Smooth muscle cell of bladder (primary cell): ENCODE measurements at places on chromosomes 13 and 19. TPM values are rescaled to one million over a fixed set of nuclear protein-coding genes. Genes with fewer than 3 reads are reported as not detected.

MYCBP2 gene
- total RNA-seq = 55.3 and 65.1 TPM in 2 replicates

C19orf18 gene
- total RNA-seq = 0.14 and 0.18 TPM in 2 replicates

ZNF296 gene
- not detected in 2 replicates for total RNA-seq

ZNF285 gene
- 2.0 and 2.4 TPM in 2 replicates for total RNA-seq

IL11 gene
- 5.4 and 8.0 TPM in 2 replicates for total RNA-seq

ZNF229 gene
- 12.2 and 13.5 TPM in 2 replicates for total RNA-seq

SIAH3 gene
- total RNA-seq = not detected in 2 replicates

PEX11G gene
- total RNA-seq = 2.2 and 3.8 TPM in 2 replicates

CCDC61 gene
- 5.7 and 7.2 TPM in 2 replicates for total RNA-seq

NECTIN2 gene
- 57.8 and 61.3 TPM in 2 replicates for total RNA-seq

ACTL9 gene
- total RNA-seq = not detected in 2 replicates

APOC4 gene
- not detected in 2 replicates for total RNA-seq

KMT2B gene
- total RNA-seq = 2.6 and 4.2 TPM in 2 replicates

RUBCNL gene
- total RNA-seq = 0.14 and 0.55 TPM in 2 replicates

ACP5 gene
- total RNA-seq = 1.3 and 2.0 TPM in 2 replicates

ACP7 gene
- 0.09 TPM in 1 of 2 replicates, not detected in the other for total RNA-seq

FKBP8 gene
- 256 and 265 TPM in 2 replicates for total RNA-seq

TYROBP gene
- total RNA-seq = not detected in 2 replicates
